ENCODE measurements at places on chromosomes 7 and 10.

GRCh38 chr7:125572414-125572813 lies 642.8 kb upstream of the POT1 start:
- no peak for DNase-seq

DNA sequence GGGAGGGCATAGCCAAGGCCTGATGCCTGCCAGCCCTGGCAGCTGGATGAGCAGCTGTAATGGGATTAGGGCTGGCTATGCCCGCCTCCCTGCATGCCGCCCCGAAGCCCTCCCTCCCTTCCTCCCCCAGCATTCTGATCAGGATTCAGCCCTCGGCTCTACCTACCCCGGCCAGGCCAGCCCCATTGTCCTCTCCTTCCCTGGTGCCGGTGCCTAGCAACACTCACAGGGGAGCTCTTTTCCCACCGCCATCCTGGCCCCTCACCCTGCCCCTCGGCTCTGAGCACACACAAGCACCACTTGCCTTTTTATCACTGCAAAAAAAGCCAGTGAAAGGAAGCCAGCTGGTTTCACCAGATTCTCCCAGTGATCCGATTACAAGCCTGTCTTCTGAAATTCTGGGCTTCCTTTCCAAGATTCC lies 9.0 kb upstream of the ADCYAP1R1 start:
- DNase-seq = no peak

DNA sequence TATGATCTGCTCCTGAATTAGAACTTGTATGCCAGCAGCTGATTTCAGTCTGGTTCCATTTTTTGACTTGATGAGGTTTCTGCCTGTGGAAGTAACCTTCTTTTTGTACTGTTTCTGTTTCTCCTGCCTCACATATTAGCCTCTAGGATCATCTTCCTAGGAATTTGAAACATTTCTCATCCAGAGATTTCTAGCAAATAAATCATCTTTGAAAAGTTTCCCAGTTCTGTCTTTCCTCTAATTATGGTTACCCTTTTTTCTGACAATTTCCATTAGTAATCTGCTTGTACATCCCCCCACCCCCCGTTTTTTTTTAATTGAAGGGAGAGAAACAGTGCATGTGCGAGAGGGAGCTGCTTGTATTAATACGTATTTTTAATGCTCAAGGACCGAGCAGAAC lies 92.2 kb downstream of the NRF1 start:
- DNase-seq = no peak

DNA sequence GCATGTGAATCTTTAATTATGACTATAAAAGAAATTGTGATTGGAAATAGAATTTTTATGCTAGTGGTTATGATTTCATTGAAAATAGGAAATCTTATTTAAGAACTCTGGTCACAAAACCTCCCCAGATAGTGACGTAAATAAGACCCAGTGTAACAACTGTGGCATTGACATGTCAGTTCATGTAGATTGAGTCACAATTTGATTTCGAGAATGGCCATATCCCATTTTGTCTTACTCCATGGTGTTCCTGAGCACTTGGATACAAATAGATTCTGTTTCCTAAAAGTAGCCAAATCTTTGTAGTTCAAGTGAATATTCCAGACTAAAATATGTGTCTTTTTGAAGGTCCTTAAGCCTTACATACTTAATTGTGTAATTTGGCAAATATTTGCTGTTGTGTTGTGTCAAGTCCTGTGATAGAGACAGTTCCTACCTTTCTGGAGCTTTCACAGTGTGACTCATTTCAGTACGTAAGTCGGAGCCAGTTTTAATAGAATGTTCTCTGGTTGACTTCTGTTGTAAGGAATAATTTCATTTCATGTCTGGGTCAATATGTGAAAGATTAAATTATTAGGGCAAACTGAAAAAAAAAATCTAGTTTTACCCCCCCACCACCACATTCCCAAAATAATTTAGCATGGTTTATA lies 37.1 kb upstream of the TOMM7 start:
- DNase-seq = no peak

DNA sequence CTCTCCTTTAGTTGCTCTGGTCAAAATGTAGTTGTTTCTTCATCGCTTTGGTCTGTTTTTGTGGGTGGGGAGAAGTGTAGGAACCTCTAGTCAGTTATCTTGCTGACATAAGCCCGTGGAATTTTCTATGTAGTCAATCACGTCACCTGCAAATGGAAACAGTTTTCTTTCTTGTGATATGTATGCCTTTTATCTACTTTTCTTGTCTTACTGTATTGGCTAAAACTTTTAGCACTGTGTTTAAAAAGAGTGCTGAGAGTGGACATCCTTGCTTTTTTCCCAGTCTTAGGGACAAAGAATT lies 42.3 kb downstream of the AKR1E2 start:
- no peak for DNase-seq

DNA sequence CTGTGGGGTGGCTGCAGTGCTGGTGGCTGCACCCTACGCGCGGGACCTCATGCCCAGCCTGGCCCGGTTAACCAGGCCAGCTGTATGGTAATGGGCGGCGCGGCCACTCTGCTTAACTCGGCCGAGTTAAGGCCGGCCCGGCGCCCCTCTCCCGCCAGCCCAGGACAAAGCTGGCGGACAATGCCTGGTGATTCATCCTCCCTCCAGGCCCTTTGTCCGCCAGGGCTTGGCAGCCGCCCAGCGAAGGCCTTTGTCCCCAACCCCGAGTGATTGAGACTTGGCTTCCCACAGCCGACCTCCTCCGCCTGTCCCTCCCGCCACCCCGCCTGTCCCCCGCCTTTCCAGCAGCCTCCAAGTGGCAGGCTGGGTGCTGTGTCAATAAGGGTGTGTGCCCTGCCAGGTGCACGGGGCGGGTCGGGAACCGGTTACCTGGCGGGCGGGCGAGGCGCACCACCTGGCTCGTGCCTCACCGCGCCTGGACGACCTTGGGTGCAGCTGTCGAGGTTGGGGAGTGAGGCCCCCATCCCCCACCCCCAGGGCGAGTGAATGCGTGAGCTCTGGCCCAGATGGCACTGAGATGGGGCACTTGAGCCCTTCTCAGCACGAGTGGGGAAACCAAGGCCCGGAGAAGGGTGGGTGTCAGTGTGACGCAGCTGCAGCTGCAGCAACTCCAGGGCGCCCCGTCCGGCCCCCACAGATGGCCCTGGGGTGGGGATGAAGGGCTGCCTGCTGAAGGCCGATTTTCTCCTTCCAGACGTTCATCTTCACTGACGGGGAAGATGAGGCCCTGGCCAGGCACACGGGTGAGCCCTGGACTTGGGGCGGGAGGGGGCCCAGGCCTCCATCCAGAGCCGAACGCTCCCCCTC lies 4.6 kb downstream of the LFNG start:
- no peak for DNase-seq

GRCh38 chr10:65675236-65675635 lies 1250.6 kb upstream of the LRRTM3 start:
- DNase-seq = no peak

DNA sequence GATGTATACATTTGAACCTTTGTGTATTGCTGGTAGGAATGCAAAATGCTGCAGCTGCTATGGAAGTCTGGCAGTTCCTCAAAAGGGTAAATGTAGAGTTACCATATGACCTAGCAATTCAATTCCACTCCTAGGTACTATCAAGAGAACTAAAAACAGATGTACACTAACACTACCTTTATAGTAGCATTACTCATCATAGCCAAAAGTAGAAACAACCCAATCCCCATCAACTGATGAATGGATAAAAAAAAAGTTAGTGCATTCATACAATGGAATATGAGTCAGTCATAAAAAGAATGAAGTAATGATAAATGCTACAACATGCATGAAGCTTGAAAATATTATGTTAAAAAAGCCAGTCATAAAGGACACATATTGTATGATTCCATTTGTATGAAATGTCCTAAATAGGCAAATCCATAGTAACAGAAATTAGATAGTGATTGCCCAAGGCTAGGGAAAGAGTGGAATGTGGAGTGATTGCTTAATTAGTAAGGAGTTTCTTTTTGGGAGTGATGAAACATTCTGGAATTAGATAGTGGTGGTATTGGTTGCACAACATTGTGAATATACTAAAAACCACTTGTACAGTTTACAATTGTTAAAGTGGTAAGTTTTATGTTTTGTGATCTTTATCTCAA lies 96.4 kb upstream of the AOAH start:
- DNase-seq = no peak

DNA sequence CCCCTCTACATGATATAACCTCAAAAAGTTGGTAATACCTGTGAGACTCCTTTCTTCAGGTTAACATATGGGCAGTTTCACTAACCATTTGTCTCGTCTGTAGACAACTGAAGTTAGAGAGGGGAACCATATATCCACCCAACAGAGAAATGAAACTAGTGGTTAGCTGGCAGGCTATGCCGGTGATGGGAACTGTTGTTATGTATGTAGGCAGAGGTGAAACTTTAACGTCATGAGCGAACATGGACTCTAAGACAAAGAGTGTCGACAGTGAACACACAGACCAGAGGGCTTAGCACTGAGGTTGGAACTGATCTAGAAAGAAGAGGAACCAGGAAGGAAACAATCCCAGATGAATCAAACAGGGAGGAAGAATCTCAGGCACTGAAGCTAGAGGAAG lies 112.4 kb downstream of the ELMO1 start:
- no peak for DNase-seq

DNA sequence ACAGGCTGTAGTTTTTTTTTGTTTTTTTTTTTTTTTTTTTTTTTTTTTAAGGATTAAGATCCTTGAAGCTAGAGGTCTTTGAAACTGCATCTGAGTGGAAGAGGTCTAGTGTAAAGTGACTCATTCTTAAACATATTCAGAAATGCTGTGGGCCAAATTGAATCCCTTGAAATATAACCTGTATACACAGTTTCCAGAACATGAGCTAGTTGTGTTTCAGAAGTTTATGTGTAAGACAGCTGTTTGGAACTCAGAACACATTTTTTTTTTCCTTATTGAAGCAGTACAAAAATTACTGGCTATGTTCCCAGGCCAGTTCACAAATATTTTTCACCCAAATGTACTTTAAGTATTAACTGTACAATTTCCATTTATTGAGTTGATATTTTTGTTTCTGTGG lies 67.9 kb downstream of the PPP1R9A start:
- no peak for DNase-seq

- DNase-seq = no peak
Measured at GRCh38 chr7:155694851-155695250, 50.4 kb downstream of the RBM33 start.

GRCh38 chr10:133125901-133126300 lies 34.1 kb upstream of the KNDC1 start:
- no peak for DNase-seq

DNA sequence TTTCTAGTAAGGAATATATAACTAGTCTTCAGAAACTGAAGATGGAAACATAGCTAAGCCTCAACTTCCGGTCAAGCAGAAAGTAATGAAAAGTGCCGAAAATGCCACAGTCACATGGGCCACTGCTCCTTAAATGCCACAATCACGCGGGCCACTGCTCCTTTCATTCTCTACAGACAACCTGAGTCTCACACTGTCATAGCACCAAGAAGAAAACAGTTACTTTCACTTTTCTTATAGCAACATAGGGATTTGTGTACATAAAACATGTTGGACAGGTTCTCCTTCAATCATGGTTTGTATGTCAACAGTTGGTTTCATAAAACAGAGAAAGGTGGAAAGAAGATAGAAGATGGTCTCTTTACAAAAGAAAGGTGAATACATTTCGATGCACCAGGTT lies 48.6 kb upstream of the NOBOX start:
- no peak for DNase-seq

DNA sequence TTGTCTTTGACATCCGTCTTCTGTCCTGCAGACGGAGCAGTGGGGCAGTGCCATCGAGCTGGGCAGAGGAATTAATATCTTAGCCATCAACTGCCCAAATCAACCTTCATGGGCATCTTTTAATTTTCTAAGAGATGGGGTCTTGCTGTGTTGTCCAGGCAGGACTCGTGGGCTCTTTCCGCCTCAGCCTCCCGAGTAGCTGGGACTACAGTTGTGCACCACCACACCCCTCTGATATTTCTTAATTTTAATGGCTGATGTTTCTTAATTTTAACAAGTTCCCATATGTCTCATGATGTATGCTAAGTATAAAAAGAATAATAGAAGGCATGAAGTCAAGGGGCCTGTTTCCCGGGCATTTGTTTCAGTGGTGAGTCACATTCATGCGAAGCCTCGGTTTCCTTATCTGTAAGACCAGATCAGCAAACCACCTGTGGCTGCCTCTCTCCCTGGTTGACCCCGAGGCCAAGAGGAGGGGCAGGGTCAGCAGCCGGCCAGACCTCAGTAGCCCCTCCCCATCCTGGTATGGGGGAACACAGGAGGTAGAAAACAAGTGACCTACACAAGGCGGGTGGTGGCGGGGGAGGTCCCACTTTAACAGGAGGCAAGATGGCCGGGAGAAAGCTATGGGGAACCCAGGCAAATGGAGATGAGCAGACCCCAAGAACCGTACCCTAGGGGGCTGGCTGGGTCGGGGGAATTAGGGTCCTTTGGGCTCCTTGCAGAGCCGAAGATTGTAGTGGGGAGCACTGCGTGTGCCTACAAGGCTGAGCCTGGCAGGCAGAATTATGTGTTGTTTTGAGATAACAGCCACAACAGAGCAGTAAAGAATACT lies 85.5 kb downstream of the CUX1 start:
- DNase-seq = no peak

DNA sequence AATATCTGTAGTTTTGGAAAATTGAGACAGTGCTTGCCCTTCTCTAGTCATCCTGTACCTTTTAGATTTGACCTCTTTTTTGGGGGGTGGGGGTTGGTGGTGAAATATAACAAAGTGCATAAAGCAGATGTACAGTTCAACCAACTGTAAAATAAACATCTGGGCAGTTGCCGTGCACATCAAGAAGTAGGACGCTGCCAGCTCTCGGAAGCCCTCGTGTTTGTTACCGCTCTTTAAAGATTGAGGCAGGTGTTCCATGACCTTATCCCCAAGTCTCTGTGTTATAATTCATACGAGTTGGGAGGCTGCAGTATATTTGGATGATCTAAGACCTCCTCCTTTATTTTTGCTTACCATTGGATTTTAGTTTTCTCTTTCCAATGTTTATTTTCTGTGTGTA lies 55.1 kb downstream of the SDK1 start:
- no peak for DNase-seq

GRCh38 chr10:98106531-98106930 lies 27.9 kb upstream of the R3HCC1L start:
- DNase-seq = no peak

- DNase-seq = peak; percentile 26
Measured at GRCh38 chr7:142790056-142790455, 19.3 kb downstream of the PRSS2 start.

DNA sequence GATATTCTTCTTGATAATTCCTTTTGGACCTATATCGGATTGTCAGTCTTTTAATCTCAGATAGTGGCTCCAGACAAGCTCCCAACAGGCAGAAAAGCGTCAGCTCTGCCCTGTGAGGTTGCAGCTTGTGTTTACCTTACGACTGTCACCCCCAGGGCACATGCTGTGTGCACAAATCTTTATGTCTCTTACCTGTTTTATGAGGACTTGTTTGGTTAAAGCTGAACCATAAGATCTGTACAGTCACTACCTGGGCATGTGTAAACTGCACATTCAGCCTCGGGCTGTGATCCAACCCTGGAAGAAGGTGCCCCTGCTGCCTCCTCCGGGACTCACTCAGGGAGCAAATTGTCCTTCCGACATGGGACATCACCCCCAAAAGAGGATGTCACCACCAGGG lies 119.8 kb downstream of the GALNT17 start:
- DNase-seq = no peak

- DNase-seq = no peak
Measured at GRCh38 chr7:374706-375311, 84.8 kb downstream of the FOXL3 start.

GRCh38 chr7:123624527-123625183 lies 23.0 kb downstream of the ASB15 start:
- DNase-seq = peak; percentile 21

Measured in CD8-positive, alpha-beta memory T cell (primary cell).